ENCODE measurements at places on chromosomes 5 and 9.

DNA sequence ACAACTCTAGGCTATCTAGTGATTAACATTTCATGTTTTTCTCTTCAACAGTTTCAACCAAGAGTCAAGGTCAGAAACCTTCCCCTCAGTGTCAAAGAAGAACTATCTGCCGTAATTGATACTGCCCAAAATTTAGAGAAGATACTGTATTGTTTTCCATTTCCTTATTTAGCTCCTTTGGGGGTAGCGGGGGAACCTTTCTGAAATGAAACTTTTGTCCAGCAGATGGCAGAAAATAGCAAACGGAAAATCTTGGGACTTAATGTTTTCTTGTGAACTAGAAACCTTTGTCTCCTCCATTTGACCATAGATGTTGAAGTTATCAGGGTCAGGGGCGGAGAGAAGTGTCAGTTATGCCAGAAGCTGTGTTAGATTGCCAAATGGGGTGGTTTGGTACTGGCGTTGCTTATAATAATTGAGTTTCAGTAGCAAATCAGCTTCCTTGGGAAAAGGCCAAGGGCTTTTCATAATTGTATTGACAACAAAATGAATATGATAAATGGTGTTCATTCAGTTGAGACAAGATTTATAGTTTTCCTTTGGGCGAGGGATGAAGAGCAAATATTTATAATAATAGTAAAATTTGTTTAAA, 101.7 kb upstream of the TLX3 start:
- peaks cover 58% of the 10 kb centered on the region for H3K27me3 ChIP-seq
- H3K36me3 ChIP-seq, result no peaks in the 10 kb centered on the region
- DNase-seq, result peak; percentile 52
- no peak overlapping the region for H3K27ac ChIP-seq
- no peak overlapping the region for H3K4me3 ChIP-seq

GRCh38 chr9:76657265-76657664, 107.0 kb upstream of the PCA3 start:
- no peak for DNase-seq
- no peaks in the 10 kb centered on the region for H3K27me3 ChIP-seq
- H3K4me3 ChIP-seq, result no peak overlapping the region

- no peaks in the 10 kb centered on the region for H3K36me3 ChIP-seq
- H3K4me1 ChIP-seq, result no peaks in the 10 kb centered on the region
- DNase-seq, result peak; percentile 18
- no peaks in the 10 kb centered on the region for H3K27me3 ChIP-seq
- H3K4me3 ChIP-seq, result no peak overlapping the region
- H3K27ac ChIP-seq, result no peak overlapping the region
These were observed 88.5 kb downstream of the FAM174A start for GRCh38 chr5:100623719-100624118.

GRCh38 chr9:3873818-3874217, 348.0 kb upstream of the RFX3 start:
- no peaks in the 10 kb centered on the region for H3K4me1 ChIP-seq
- no peaks in the 10 kb centered on the region for H3K27me3 ChIP-seq
- DNase-seq, result no peak
- H3K4me3 ChIP-seq, result no peak overlapping the region

DNA sequence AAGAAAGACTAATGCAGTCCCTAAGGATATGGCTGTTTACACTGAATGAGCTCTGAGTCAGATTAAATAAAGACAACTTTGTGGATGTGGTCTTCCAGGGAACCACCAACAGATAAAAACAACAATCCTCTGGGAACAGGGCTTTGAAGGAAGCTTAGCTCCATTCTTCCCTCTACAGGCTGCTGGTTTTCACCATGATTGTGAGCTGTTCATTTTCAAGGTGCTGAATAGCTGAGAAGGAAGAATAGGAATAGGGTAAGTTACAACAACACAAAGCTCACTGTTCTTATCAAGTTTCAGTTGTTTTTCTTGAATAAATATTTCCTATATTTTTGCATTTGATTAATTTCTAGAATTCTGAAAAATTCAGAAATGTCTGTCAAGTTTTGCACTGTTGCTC, 25.9 kb upstream of the PTAR1 start:
- H3K4me3 ChIP-seq, result no peak overlapping the region
- H3K4me1 ChIP-seq, result no peaks in the 10 kb centered on the region
- peak; percentile 17 for DNase-seq
- H3K27me3 ChIP-seq, result peaks cover 17% of the 10 kb centered on the region

- H3K36me3 ChIP-seq, result no peaks in the 10 kb centered on the region
- H3K4me1 ChIP-seq, result peaks cover 54% of the 10 kb centered on the region
- H3K27me3 ChIP-seq, result no peaks in the 10 kb centered on the region
- no peak overlapping the region for H3K4me3 ChIP-seq
These were observed 14.6 kb upstream of the PAM start for GRCh38 chr5:102740515-102740914.

GRCh38 chr9:1048811-1049210, 1.3 kb upstream of the DMRT2 start:
- no peak for DNase-seq
- H3K27ac ChIP-seq, result no peak overlapping the region
- no peak overlapping the region for H3K4me3 ChIP-seq
- no peaks in the 10 kb centered on the region for H3K4me1 ChIP-seq
- H3K27me3 ChIP-seq, result peaks cover 97% of the 10 kb centered on the region
- H3K36me3 ChIP-seq, result no peaks in the 10 kb centered on the region

DNA sequence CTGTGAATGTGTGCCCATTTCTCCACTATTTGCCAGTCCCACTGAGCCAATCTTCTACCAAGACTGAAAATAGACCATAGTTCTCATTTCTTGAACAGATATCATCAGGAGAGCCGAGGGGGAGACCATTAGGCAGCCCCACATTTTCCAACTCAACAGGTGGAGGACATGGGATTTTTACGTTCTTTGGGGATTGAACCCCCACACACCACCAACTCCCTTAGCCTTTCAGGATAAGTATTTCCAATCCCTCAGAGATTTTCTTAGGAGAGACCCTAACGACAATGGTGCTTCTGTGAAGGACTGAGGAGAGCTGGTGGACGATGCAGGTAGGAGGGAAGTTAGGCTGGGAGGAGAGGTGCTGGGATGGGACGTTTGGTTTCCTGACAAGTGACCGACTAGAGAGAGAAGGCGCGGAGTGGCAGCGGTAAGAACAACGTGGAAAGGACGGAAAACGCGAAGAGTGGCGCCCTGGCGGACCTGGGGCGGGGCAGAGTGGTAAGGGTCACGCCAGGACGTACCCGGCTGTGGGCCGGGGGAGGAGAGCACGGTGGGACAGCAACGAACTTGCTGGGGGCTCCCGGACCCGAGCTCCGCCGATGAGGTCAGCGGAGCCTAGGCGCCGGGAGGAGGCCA, 681 bp upstream of the CHSY3 start:
- H3K4me1 ChIP-seq, result peaks cover 11% of the 10 kb centered on the region
- H3K27ac ChIP-seq, result no peak overlapping the region
- no peak for DNase-seq
- H3K27me3 ChIP-seq, result peaks cover 77% of the 10 kb centered on the region
- no peaks in the 10 kb centered on the region for H3K36me3 ChIP-seq

GRCh38 chr5:1161108-1161832, 40.1 kb upstream of the SLC6A19 start:
- no peak for DNase-seq
- peaks cover 6% of the 10 kb centered on the region for H3K27me3 ChIP-seq
- H3K27ac ChIP-seq, result no peak overlapping the region
- H3K4me1 ChIP-seq, result no peaks in the 10 kb centered on the region

- H3K4me1 ChIP-seq, result no peaks in the 10 kb centered on the region
- no peak overlapping the region for H3K4me3 ChIP-seq
- H3K27ac ChIP-seq, result no peak overlapping the region
- no peaks in the 10 kb centered on the region for H3K36me3 ChIP-seq
- no peak for DNase-seq
These were observed 212.7 kb downstream of the CHSY3 start for GRCh38 chr5:130116972-130117371.

GRCh38 chr5:40547994-40548575, 131.6 kb upstream of the PTGER4 start:
- no peaks in the 10 kb centered on the region for H3K27me3 ChIP-seq
- no peak overlapping the region for H3K27ac ChIP-seq
- H3K4me3 ChIP-seq, result no peak overlapping the region
- H3K4me1 ChIP-seq, result no peaks in the 10 kb centered on the region
- DNase-seq, result no peak

DNA sequence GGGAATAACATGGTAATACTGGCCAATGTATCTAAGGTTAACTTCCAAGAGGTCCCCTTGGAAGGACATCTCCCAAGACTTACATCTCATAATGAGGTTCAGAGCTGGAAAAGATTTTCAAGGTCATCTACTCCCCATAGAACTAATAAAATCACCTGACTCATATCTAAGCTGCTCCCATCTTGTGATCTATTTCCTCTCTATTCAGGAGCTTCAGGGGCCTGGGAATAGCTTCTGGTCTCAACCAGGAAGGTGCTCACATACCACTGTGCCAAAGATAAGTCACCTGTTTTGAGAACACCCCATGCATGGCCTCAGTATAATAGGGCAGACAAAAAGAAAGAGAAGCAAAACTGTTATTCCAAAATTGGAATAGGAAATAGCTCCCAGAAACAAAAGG, 74.2 kb downstream of the OXCT1 start:
- no peak overlapping the region for H3K27ac ChIP-seq
- DNase-seq, result no peak
- H3K4me1 ChIP-seq, result peaks cover 34% of the 10 kb centered on the region
- H3K4me3 ChIP-seq, result no peak overlapping the region
- no peaks in the 10 kb centered on the region for H3K36me3 ChIP-seq
- H3K27me3 ChIP-seq, result no peaks in the 10 kb centered on the region

- no peak overlapping the region for H3K27ac ChIP-seq
- no peak for DNase-seq
- H3K27me3 ChIP-seq, result no peaks in the 10 kb centered on the region
- H3K4me3 ChIP-seq, result no peak overlapping the region
These were observed 525.8 kb upstream of the FTMT start for GRCh38 chr5:121325930-121326329.

- H3K4me1 ChIP-seq, result peaks cover 14% of the 10 kb centered on the region
- peak; percentile 64 for DNase-seq
- no peaks in the 10 kb centered on the region for H3K27me3 ChIP-seq
- no peaks in the 10 kb centered on the region for H3K36me3 ChIP-seq
These were observed 69.4 kb upstream of the NFIB start for GRCh38 chr9:14383294-14383693.

GRCh38 chr5:93378073-93378472, 202.9 kb downstream of the NR2F1-AS1 start:
- H3K36me3 ChIP-seq, result no peaks in the 10 kb centered on the region
- H3K27me3 ChIP-seq, result no peaks in the 10 kb centered on the region

DNA sequence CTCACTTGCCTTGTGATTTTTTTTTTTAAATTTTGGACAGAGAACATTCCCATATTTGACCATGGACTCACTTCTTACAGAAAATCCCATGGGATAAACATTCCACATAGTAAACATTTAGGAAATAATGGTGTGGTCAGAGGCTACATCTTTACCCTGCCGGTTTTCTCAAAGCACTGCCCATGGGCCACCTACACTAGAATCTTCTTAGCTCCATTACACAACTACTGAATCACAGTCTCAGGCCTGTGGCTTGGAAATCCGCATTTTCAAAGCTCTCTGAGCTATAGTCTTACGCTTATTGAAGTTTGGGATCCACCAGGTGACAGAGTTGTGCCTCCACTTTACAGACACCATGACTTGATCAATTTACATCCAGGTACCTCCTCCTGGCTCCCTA, 39.4 kb downstream of the ALG2 start:
- no peaks in the 10 kb centered on the region for H3K36me3 ChIP-seq
- H3K4me3 ChIP-seq, result no peak overlapping the region
- H3K27me3 ChIP-seq, result no peaks in the 10 kb centered on the region
- DNase-seq, result no peak
- peaks cover 7% of the 10 kb centered on the region for H3K4me1 ChIP-seq
- no peak overlapping the region for H3K27ac ChIP-seq

- no peak for DNase-seq
- H3K4me3 ChIP-seq, result no peak overlapping the region
- no peaks in the 10 kb centered on the region for H3K4me1 ChIP-seq
- H3K27ac ChIP-seq, result no peak overlapping the region
- H3K36me3 ChIP-seq, result peaks cover 49% of the 10 kb centered on the region
These were observed 30.8 kb upstream of the PRDM12 start for GRCh38 chr9:130633336-130634190.

DNA sequence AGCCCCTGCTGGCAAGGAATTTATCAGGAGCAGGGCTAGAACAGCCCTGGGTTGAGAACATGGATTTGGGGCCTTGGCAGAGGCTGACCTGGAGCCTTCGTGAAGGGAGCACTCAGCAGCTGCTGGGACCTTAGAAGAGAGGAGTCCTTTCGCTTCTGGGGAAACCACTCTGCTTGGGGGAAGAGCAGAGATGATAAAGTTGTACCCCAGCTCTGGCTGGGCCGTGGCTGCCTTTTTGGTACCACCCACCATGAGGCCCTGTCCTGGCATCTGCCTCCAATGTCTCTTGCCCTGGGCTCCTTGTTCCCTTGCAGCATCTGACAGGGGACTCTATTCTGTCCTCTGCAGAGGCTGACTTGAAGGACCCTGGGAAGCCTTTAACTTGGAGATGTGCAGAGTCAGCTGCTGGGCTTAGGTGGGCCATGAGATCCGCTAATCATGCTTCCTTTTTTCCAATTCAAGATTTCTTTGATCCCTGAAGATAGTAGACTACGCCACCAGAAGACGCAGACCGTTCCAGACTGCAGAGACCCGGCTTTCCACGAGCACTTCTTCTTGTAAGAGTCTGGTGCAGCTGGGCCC, 20.2 kb downstream of the RGS3 start:
- H3K27me3 ChIP-seq, result no peaks in the 10 kb centered on the region
- H3K4me1 ChIP-seq, result no peaks in the 10 kb centered on the region
- H3K36me3 ChIP-seq, result no peaks in the 10 kb centered on the region

DNA sequence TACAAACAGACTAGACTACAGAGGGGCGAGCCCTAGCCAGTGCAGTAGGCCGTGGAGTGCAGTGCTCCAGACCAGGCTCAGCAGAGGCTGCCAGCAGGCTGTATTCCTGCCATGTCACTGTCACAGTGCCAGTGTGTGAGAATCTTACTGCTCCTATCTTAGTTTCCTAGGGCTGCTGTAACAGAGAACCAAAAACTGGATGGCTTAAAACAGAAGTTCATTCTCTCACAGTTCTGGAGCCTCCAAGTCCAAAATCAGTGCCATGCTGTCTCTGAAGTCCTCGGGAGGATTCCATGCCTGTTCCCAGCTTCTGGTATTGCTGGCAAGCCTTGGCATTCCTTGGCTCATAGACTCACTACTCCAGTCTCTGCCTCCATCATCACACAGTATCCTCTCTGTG, 75.0 kb upstream of the SAP30L start:
- no peaks in the 10 kb centered on the region for H3K27me3 ChIP-seq
- H3K4me1 ChIP-seq, result peaks cover 51% of the 10 kb centered on the region
- H3K27ac ChIP-seq, result peak overlapping the region; percentile 18
- DNase-seq, result no peak

DNA sequence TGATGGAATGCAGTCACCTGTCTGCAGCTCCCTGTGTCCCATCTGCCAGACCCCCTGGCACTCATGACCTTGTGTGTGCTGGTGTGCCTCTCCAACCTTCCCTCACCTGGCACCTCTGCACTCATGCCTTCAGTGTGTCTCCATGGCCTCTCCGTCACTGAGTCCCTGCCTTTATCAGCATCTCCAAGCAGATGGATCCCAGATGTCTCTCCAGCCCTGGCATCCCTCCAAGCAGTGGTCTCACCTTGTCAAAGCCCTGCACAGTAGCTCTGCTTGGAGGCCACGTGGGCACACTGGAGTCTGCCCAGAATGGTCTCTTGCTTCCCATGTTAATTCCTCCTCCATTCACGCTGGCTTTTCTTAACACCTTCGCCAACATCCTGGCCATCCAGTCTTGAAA, 84.8 kb downstream of the DAP start:
- no peak overlapping the region for H3K27ac ChIP-seq
- H3K36me3 ChIP-seq, result peaks cover 7% of the 10 kb centered on the region
- H3K4me1 ChIP-seq, result peaks cover 4% of the 10 kb centered on the region
- peak; percentile 12 for DNase-seq
